ENCODE measurements at places on chromosomes 3 and 15.
A peak's percentile ranks its signal among the peaks of the same experiment; 100 is the strongest.

DNA sequence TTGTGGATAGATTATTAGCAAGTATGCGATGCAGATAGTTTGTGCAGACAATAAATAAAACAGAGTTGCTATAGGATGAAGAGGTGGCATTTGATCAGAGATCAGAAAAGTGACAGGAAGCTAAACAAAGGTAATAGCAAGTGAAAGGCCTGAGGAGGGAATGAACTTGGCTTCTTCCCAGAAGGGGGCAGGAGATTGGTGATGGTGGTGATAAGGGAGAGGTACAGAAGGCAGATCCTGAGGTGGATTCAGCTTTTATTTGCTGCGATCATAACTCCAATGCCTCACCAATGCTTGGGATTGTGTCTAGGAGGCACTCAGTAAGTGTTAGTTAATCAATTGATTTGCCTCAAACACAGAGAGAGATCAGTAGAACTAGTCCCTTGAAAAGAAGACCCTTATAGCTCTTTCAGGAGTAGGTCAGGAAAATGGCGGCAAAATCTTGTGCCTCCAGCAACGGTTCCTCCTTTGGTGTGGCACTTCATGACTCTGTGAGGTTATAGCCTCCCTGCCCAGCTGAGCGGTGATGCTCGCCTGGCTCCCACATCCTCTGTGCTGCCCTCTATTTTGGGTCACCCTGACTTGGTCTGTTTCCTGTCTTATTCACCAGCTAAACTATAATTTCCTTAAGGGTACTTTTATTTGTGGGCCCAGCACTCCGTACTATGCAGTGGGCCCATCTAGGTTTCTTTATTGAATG, 37.5 kb downstream of the TGFBR2 start:
- DNase-seq = no peak

- no peak for DNase-seq
Observed at GRCh38 chr3:51819709-51820406, 40.8 kb upstream of the IQCF6 start.

GRCh38 chr15:79308874-79309273, 2.0 kb upstream of the TMED3 start:
- no peak for DNase-seq

DNA sequence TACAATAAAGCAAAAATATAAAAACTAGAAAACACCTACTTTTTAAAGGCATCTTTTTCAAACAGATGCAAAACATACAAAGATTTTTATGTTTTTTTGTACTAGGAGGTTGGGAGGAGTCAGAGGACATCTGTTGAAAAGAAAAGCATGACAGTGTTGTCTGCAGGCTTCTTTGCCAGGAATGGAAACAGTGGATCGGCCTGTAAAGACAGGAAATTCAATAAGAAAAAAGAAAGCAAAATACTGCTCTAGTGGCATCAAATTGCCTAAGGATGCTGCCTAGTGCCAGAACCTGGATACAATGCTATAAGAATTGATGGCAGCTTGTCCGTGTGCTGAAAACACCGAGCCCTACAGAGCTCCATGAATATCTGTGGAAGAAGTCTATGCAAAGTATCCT, 69.9 kb downstream of the TBC1D5 start:
- DNase-seq = peak; percentile 37

DNA sequence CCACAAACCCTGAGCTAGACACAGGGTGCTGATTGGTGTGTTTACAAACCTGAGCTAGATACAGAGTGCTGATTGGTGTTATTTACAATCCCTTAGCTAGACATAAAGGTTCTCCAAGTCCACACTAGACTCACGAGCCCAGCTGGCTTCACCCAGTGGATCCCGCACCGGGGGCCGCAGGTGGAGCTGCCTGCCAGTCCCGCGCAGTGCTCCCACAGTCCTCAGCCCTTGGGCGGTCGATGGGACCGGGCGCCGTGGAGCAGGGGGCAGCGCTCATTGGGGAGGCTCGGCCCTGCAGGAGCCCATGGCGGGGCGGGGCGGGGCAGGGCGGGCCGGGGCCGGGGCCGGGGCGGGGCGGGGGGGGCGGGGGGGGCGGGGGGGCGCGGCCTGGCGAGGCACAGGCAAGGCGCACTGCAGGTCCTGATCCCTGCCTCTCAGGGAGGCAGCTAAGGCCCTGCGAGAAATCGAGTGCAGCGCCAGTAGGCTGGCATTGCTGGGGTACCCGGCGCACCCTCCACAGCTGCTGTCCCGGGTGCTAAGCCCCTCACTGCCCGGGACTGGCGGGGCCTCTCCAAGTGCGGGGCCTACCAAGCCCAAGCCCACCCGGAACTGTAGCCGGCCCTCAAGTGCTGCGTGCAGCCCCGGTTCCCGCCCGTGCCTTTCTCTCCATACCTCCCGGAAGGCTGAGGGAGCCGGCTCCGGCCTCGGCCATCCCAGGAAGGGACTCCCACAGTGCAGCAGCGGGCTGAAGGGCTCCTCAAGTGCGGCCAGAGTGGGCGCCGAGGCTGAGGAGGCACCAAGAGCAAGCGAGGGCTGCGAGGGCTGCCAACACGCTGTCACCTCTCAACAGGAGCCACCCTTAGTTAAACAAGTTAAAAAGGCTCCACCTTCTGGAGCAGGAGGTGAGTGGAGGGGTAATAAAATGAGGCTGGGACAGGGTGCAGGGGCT, 9.8 kb upstream of the TMEM40 start:
- DNase-seq = no peak

- no peak for DNase-seq
Observed at GRCh38 chr3:67655364-67656121, 1.1 kb upstream of the SUCLG2 start.
